GM12878 (cell line): ENCODE measurements at places on chromosomes 2 and 18. TPM values are rescaled to one million over a fixed set of nuclear protein-coding genes. Genes with fewer than 3 reads are reported as not detected.
A peak's percentile ranks its signal among the peaks of the same experiment; 100 is the strongest.

The GCG gene
- total RNA-seq, result 0.29 TPM in 1 of 2 replicates, not detected in the other

- DNase-seq, result no peak
These were observed 11.5 kb upstream of the DIPK1C start for GRCh38 chr18:74468547-74469061.

The RBMS1 gene
- 0.31 and 0.82 TPM in 2 replicates for total RNA-seq

DNA sequence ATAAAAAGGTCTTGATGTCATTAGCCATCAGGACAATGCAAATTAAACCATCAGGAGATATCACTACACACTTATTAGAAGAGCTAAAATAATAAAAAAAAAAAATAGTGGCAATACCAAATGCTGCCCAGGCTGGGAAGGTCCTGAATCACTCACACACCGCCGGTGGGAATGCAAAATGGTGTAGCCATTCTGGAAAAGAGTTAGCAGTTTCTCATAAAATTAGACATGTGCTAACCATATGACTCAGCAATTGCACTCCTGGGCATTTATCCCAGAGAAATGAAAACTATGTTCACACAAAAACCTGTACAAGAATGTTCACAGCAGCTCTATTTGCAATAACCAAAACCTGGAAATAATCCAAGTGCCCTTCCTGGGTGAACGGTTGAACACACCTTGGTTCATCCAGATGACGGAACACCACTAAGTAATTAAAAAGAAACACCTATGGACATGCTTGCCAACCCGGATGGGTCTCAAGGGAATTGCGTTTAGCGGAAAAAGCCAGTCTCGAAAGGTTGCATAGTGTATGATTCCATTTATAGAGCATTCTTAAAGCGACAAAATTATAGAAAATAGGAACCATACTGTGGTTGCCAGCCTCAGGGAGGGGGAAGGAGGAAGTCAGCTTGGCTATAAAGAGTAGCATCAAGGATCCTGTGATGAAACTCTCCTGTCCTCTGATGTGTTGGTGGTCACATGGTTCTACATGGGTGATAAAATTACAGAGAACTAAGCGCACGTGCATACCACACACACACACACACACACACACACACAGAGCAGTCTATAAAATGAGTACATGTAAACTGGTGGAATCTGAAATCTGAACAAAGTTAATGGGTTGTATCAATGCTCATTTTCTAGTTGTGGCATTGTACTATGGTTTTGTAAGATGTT, 4.6 kb downstream of the MBP start:
- DNase-seq, result peak; percentile 95

GRCh38 chr2:207921606-207922005, 103.7 kb downstream of the PLEKHM3 start:
- DNase-seq, result no peak

The ATP8B1 gene
- total RNA-seq, result 0.16 and 0.23 TPM in 2 replicates

The DNAH7 gene
- total RNA-seq, result 0.19 and 0.31 TPM in 2 replicates

DNA sequence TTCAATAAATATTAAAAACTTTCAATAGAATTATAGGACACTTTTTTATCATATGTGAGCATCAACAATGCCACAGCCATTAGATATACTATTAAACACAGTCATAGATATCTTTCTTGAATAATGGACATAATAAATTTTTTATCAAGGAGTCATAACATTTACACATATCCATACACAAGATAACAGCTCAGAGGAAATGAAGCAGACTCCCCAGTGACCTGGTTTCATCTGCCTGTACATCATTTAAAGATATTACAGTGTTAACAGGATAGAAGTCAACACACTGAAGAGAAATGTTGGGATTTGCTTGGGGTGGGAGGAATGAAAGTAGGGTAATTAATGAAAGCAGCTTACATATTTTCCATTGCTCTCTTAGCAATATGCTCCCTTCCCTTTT, 5.1 kb downstream of the SCG2 start:
- no peak for DNase-seq

The AGXT gene
- total RNA-seq, result 0.18 and 0.19 TPM in 2 replicates

The SGPP2 gene
- total RNA-seq, result 19.8 and 20.7 TPM in 2 replicates

- DNase-seq, result no peak
These were observed 184.0 kb downstream of the RIT2 start for GRCh38 chr18:42931491-42931890.

The MRO gene
- total RNA-seq, result not detected in 2 replicates

DNA sequence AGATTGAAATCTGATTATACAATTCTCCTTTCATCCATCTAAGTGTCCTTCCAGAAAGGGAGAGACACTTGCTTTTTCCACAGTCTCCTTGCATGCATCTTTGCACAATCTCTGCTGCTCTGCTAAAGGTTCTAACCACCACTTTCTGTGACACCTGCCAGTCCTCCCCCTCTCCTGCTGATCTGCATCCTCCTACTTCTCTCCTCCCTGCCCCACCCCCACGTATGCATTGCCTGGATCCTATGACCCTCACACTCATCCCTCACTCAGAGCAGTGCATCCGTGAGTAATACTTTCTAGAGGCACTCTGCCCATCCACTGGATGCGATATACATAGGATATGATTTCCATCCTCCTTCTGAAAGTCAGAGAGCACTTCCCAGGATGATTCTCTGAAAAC, 27.7 kb upstream of the TRAPPC8 start:
- DNase-seq, result no peak

DNA sequence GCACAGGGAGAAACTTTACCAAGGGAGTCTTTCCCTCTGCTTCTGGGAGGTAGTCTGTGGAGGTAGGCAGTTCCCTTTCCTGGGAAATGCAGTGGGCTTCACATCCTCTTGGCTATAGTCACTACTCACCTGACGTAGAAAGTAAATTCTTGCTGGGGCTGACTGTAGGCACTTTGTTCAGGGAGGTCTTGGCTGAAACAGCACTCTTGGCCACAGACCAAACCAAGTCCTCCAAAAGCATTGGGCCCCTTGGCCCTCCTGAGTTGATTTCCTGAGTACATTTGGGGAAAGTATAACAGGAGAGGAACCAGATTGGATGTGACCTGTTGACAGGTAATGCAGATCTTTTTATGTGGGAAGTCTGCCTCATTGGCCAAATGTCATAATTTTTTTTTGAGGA, 108.9 kb downstream of the MGAT5 start:
- DNase-seq, result no peak

DNA sequence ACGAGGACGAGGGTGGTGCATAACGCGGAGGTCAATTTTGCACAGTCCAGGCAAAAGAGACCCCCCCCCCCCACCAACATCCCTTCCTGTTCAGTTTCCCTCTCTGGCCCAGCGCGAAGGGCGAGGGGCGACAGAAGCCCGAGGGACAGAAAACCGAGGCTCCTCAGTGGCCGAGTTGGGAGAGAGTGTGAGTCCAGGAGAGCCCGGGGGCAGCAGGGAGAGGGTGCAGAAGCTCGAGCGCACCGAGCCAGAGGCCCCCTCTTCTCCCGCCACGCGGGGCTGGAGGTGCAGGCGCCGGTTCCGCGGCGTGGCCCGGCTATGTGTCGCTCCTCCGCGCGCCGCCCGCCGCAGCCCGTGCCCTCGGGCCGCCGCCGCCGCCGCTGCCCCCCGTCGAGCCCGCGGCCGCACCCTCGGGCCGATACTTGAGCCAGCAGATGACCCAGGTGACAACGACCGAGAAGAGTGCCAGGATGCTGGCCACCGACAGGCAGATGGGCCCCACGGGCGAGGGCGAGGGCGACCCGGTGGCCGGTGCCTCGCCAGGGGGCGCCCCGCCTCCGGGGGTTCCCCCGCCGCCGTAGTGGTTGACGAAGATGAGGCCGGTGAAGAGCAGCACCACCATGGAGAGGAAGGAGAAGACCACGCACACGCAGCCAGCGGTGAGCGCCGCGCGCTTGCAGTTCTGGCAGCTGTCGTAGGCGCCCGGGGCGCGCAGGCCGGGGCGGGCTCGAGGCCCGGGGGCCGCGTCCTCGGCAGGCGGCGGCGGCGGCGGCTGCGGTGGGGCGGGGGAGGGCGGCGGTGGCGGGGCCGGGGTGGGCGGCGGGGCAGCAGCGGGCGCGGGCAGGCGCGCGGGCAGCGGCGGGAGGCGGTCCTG, 20.2 kb upstream of the PAX3 start:
- no peak for DNase-seq

- DNase-seq, result no peak
These were observed 96.5 kb downstream of the PTPRM start for GRCh38 chr18:7663366-7664312.

GRCh38 chr2:64574871-64575270, 50.7 kb downstream of the AFTPH start:
- no peak for DNase-seq

GRCh38 chr2:10906926-10907625, 4.7 kb upstream of the KCNF1 start:
- no peak for DNase-seq

- no peak for DNase-seq
These were observed 12.8 kb upstream of the GNLY start for GRCh38 chr2:85681372-85681763.

The TXNDC2 gene
- total RNA-seq, result 0.40 TPM in 1 of 2 replicates, not detected in the other

- no peak for DNase-seq
These were observed 8.4 kb upstream of the KCNG2 start for GRCh38 chr18:79789091-79789891.

DNA sequence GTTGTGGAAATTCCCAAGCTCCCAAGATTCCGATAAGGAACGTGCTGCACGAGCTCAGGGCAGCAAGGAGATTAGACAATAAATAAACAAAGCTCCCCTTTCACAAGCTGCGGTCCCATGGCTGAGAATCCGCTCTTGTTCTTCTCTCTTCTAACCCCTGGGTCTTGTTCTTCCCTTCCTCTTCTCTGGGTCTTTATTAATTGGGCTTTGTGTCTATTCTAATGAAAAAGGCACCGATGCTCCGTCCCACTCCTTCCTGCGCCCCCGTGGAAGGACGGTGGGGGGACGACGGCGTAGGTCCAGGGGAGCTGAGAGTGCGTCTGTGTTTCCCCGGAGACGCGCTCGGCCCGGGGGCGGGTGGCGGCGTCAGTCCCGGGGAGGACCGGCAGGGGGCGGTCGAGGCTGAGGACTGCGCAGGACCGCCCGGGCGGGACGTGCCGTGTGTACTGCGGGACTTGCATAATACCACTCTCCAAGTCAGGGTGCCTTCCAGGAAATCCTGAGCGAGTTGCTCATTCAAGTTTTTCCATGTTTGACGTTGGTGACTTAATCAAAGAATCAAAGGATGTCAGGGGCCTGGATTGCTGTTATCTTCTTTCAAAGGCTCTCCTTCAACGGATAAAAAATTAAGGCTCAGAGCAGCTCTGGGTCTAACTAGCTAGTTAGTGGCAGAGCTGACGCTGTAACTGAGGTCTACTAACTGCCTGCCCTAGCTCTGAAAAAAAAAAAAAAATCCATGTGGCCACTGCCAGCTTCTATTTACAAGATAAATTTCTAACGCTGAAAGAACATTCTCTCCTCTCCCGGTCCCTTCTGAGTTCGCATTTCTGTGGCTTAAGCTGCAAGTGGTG, 321.4 kb downstream of the TGIF1 start:
- no peak for DNase-seq

The NPPC gene
- not detected in 2 replicates for total RNA-seq

DNA sequence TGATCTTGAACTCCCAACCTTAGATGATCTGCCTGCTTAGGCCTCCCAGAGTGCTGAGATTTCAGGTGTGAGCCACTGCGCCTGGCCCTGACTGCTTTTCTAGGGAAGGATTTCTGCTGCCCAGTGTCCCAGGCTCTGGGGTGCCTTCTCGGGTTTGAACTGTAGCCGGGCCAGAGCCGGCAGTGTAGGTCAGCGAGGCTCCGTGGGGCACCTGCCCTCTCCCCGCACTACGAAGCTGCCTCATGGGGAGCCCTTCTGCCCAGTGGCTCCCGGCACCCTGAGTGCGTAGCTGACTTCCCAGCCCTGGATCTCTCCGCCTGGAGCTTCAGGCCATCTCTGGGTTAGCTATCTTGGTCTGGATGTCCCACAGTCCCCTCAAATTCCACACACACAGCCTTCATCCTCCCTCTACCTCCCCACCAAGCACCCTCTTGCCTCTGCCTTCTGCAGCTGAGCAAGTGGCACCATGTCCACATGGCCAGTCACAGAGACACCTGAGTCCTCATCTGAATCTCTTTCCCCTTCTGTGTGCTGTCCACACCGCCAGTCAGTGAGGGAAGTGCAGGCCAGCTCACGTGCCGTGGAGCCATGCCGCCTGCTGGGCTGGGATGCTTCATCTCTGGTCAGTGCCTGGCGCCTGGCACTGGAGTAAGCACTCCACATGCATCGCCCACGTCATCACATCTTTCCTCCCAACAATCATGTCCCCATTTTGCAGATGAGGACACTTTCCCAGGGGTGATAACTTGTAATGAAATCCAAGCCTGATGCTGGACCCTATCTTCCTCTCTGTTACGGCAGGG, 69.2 kb downstream of the EDAR start:
- DNase-seq, result no peak

DNA sequence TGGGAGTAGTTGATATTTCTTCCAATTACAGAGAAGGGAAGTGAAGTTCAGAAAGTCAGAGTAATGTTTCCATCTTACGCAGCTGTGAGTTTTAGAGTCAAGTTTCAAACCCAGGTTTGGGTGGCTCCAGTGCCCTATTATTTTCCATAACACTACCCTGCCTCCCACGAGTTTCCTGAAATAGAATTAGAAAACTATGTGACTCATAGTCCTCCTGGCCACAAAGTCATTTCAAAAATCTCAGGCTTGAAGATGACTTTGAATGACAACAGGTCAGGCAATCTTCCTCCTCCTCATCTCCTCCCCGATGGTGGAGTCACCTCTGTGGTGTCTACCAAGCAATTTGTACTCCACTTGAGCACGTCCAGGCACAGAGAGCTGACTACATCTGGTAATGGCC, 212.3 kb upstream of the TRIB2 start:
- DNase-seq, result peak; percentile 55

The MOGAT1 gene
- total RNA-seq, result not detected in 2 replicates
